ENCODE measurements at places on chromosomes 1 and 21.

- no peak for DNase-seq
Observed at GRCh38 chr1:187010571-187011309, 182.0 kb downstream of the PLA2G4A start.

DNA sequence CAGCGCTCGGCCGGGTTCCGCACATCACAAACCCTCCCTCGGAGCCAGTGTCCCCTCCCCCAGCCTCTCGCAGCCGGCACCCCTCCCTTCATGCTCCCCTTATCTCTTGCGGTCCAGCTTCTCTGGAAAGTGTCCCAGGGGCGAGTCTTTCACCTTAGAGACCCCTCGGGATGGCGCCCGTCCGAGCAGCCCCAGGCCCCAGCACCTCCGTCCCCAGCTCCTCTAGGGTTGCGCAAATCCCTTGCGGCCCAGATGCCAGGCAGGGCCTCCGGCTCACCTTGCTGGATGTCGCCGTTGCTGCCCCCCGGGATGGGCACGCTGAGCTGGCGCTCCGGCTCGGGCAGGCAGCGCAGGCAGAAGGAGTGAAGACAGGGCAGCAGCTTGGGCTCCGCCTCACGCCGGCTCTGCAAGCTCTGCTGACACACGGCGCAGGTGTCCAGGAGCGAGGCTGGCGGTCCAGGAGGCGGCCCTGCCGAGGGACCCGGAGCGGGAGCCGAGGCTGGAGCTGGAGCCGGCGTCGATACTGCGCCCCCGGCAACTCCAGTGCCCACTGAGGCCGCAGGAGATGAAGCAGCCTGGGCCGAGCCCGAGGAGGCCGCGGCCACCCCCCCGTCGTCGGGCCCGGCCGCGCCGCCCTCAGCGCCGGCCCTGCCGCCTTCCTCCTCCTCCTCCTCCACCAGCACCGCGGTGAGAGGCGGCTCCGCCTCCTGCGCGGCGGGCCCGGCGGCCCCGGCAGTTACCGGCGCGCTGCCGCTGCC, 550 bp downstream of the TRIM33 start:
- peak; percentile 56 for DNase-seq

- no peak for DNase-seq
Observed at GRCh38 chr21:45130324-45130774, 56.0 kb downstream of the ADARB1 start.

DNA sequence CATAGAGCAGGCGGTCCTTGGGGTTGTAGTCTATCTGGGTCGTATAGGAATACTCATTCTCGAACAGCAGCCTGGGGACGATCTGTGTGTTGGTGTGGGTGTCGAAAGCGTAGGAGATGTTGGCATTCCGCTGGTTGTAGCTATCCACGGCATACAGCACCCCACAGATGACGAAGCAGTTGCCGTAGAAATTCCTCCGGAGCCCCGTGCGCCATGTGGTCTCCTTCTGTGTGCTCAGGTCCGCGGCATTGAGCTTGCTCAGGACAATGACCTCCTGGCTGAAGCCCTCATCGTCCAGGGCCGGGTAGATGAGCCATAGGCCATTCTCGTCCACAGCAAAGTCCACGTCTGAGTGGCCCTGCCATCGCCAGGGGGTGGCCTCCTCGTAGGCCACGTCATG, 39.9 kb downstream of the OLFML2B start:
- DNase-seq, result no peak

- no peak for DNase-seq
Observed at GRCh38 chr1:76086109-76086508, 11.6 kb downstream of the ST6GALNAC3 start.

GRCh38 chr1:159924025-159924790, 1.1 kb downstream of the TAGLN2 start:
- peak; percentile 51 for DNase-seq

- DNase-seq, result peak; percentile 79
Observed at GRCh38 chr1:244450597-244451538, 841 bp downstream of the ADSS2 start.

DNA sequence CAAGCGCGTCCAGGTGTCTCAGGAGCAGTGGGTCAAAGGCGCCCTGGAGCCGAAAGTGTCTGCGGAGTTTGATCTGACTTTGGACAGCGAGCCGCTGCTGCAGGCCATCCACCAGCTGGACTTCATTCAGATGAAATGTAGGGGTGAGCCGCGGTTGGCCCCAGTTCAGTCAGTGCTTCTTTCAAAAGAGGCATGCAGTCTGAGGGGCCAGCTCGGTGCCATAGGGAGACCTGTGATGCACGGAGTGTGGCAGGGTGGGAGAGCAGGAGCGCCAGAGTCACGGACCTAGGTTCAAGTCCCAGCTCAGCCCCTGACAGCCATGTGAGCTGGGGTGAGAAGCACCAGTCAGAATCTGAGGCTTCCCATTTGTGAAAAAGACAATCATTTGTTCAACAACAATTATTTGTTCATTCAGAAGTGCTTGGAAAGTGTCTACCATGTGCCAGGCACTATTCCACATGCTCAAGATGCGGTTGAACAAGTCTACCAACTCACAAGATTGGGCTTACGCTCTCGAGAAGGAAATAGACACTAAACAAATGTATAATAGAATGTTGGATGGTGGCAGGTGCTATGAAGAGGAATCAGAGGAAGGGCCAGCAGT, 39.5 kb upstream of the GNPAT start:
- no peak for DNase-seq

- peak; percentile 93 for DNase-seq
Observed at GRCh38 chr1:198158735-198159589, 2.2 kb downstream of the NEK7 start.

DNA sequence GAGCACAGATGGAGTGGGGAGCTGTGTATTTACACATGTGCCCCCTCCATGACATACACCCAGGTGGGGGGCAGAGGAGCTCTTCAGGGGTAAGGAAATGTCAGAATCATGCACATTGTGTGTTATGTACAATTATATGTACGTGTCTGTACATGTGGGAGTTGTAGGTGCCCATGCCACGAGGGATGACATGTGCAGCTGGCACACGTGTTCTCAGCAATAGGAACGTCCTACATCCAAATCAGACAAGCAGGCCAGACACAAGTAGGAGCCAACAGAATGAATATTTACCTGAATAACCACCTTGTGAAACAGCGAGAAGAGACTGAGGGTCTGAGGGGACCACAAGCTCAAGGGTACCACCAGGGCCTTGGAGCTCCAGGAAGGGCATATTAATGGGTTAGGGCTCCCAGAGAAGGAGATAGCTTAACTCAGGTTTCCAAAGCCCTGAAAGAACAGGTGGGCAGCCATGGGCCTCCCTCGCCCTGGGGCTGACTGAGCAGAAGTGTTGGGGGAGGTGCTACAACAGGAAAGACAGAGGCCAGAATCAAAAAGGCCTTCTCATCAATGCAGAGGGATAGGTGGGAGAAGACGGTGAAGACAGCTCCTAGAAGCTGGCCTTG, 3.2 kb downstream of the COL16A1 start:
- DNase-seq, result no peak

DNA sequence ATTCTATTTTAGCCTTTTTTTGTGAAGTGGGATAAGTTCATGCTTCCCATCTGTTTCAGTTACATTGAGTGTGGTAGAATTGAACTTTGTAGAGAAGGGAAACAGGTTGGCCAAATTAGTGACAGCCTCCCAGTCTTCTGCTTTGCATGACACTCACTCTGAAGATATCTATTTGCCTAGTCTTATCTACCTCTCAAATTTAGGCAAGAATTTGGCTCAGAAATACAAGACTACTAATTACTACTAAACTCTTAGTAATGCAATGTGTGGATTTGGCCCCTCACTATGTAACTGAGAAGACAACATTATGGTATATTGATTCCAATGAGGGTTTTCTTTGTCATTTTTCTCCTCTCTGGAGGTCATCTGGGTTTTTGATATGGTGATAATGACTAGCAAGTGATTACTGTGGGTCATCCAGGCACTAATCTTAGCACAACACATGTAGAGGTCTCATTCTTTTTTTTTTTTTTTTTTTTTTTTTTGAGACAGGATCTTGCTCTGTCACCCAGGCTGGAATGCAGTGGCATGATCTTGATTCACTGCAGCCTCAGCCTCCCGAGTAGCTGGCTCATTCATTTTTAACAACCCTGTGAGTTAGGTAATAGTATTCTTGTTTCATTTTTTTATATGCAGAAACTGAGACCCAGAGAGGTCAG, 6.3 kb downstream of the FAM20B start:
- no peak for DNase-seq

DNA sequence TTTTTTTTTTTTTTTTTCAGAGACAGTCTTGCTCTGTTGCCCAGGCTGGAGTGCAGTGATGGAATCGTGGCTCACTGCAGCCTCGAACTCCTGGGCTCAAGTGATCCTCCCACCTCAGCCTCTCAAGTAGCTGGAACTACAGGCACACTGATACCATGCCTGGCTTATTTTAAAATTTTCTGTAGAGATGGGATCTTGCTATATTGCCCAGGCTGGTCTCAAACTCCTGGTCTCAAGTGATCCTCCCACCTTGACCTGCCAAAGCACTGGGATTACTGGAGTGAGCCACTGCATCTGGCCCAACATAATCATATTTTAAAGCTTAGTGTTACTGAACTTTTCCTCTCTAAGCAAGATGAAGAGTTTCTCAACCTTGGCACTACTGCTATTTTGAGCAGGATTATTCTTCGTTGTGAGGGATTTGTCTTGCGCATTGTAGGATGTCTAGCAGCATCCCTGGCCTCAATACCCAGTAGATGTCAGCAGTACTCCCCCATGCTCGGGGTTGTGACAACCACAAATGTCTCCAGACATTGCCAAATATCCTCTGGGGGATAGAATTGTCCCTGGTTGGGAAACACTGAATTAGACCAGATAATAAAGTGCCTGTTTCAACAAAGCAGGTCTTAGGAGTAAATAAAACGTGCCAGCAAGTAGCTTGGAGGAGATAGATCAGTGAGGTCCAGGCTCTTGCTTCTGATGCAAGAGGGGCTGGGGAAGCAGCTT, 15.1 kb upstream of the THRAP3 start:
- no peak for DNase-seq

DNA sequence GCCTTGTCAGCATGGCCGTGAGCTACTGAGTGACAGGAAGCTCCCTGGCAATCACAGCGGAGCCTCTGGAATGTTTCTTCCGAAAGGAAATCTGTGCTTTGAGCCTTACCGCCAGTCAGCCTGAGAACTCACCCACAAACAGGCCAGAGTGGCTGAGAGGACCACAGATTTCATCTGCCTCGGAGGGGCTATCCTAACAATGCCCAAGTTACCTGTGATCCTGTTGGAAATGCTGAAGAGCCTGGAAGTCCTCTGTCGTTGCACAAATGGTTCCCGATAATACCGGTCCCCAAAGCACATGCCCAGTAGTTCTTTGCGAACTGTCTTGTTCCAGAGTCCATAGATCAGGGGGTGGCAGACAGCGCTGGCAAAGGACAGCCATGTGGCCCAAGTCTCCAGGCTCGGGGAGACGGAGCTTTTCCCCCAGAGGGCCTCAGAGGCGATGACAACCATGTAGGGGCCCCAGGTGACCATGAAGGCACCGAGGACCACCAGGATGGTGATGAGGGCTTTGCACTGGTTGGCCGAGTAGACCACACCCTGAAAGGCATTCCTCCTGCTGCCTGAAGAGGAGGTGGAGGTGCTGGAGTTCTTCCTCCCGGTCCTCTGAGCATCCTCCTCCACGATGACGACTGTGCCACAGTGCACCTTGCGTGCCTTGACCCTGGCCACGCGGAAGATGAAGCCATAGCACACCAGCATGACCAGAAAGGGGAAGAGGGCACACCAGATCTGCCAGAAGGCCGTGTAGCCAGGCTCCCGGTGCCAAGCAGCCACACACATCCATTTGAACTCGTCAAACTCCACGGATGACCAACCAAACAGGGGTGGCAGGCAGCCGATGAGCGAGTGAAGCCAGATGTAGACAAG, 40.2 kb downstream of the GPR161 start:
- no peak for DNase-seq

DNA sequence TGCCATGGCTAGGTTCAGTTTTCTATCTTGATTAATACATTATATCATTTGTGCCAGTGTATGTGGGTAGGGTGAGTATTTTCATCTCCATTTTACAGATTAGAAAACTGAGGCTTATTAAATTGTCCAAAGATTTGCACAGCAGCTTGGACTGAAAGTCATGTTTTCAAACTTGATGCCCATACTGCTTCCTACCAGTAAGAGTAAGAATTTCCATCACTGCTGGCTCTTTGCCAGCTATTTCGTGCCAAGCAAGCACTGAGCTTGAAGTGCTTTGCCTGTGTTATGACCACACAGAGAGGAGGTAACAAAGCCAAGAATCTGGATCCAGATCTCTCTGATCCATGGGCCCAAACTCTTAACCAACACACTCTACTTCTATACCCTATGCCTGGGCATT, 295.0 kb downstream of the VAV3 start:
- no peak for DNase-seq

DNA sequence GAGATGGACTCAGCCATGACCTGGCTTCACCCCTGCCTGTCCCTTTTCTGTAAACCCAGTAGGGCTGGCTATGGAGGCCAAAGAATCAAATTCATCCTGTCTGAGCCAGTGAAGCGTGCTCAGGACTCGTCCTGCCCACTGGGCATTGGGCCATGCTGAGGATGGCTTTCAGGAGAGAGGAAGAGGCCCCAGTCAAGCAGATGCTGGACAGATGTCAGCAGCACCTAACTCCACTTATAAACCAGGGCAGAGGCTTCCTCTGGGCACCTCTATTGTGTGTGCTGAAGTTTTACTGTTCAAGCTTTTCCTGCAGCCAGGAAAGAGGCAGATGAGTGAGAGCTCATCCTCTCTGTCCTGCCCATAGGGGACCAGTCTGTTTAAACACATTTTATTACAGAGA, 97.4 kb upstream of the GCLM start:
- DNase-seq, result no peak

DNA sequence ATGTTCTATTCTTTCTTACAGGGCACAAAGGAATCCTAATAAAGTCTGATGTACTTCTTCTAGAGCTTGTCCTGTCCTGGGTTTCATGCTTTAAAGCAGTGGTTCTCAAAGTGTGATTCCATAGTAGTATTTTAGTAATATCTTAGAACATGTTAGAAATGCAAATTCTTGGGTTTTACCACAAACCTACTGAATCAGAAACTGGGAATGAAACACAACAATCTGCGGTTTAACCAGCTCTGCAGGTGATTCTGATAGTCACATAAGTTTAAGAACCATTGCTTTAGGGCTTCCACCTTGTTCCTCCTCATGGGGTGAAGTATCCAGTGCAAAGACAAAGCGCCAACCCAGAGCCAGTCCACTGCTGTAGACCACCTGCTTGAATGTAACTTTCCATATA, 41.1 kb downstream of the NGF start:
- no peak for DNase-seq

GRCh38 chr21:28608646-28609045, 384.0 kb downstream of the LTN1 start:
- DNase-seq, result no peak

DNA sequence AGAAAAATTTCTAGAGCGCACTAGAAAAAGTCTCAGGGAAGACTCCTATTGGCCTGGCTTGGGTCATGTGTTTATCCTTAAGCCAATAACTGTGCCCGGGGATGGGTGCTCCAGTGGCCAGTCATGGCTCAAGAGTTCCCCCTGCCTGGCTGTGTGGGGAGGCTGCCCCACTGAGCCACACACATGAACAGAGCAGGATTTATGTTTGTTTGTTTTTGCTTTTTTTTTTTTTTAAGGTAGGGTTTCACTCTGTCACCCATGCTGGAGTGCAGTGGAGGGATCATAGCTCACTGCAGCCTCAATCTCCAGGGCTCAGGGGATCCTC, 21.8 kb downstream of the EDN2 start:
- no peak for DNase-seq

GRCh38 chr1:94270801-94271203, 33.4 kb upstream of the ARHGAP29 start:
- DNase-seq, result no peak

All from DND-41 (cell line).